ENCODE measurements at places on chromosomes 3 and 15.

- DNase-seq, result no peak
Observed at GRCh38 chr15:33215941-33216872, 21.7 kb upstream of the FMN1 start.

GRCh38 chr15:93111451-93111850 is 22.4 kb upstream of the RGMA start:
- no peak for DNase-seq

DNA sequence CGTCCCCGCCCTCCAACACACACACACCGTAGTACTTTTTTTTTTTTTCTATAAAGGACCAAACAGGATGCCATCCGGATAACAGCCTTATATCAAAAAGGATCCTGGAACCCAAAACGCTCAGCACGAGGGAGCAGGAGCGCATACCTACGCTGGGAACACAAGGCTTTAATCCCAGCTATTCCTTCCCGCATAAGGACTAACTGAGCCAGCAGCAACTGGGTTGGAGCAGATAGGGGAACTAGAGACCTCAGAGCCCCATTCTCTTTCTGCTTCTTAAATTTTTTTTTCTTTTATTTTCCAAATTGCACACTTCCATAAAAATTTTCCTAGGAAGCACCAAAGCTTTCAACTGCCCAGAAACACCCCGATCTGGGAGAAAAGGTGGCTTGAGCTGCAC is 1.3 kb downstream of the TRANK1 start:
- no peak for DNase-seq

DNA sequence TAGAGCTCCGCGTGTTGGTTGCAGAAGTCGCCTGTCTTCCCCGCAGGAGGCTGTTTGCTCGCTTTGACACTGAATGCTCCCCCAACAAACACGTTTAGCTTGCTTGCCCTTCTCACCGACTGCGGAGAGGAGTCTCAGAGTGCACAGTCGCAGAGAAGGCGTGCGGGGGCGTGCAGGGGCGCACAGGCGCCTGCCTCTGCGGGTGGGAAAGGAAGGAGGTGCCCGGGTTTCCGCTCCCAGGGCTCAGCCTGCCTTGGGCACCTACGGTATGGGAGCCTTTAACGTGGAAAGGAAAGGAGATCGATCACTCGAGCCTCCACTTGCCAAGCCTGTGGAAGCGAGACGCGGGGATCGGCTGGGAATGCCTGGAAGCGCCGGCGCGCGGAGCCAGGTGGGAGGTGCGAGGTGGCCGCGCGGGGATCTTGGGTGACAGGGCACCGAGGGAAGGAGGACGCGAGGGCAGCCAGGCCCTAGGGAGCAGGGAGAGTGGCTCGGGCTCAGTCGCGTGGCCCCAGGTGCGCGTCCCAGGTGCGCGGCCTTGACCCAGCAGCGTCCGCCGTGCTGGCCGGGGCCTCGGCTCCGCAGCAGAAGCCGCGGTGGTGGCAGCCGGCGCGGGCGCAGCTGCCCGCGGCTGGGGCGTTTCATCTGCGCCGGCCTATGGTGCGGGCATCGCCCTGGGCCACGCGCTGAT is at the start of gene FAN1:
FAN1 (plus strand) TSS at position 419 of the 691 bp plus-strand sequence. CDS start 749 bp downstream, outside the sequence.
- DNase-seq, result peak; percentile 90

DNA sequence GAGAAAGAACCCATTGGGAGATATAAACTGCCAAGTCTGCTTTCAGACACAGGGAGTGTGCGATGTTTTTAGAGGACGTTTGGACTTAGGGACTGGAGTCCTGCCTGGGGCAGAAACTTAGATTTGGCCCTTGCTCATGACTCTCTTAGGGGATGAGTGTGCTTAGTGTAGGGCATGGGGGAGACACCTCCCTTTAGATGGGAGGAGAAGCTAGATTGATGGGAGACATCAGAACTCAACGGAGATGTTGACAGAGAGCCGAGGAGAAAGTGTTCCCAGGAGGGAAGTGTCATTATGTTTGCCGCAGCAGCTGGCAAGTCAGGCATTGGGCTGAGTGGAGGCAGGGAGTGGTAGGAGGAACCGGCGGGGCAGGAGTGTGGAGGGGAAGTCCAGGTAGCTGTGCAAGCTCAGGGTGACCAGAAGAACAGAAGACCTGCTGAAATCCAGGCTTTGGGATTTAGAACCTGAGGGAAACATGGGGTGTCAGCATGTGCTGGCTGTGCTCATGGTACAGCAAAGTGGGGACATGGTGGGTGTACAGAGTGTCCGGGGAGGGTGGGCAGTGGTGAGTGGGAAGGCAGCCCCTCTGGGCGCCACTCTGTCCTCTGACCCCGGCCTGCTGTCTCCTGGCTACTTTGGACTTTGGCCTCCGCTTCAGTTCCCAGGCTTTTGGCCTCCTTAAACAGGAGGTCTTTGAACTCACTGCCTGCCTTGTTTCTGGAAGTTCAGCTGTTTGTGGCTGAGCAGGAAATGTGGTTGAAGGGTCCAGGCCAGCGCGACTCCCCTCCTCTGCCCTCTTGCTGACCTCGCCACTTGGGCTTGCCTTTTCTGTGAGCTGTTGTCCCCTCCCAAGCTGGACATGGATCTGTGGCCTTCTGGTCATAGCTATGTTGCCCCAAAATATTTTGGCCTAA is 324.0 kb upstream of the LRRFIP2 start:
- DNase-seq, result peak; percentile 36

Measured in heart right ventricle (tissue), 16 donors.